ENCODE measurements at places on chromosomes 5 and 9.

DNA sequence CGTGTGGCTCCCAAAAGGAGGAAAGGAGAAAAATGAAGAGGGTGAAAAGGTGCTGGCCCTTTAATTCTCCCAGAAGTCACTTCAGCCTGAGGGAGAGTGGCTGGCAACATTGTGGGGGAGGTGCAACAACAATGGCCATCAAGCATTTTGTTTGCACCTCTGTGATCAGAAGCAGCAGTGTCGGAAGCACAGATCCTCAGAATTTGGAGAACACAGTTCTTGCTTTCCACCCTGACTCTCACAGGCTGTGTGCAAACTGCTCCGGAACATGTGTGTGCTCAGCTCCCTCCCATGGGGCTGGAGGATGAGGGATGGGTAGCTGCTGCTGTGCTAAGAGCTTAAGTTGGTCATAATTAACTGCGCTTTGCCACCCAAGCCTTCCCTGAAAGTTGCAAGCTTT, 127.1 kb downstream of the DPYSL3 start:
- no peak for DNase-seq

- no peak for DNase-seq
These were observed 1425.4 kb downstream of the FOXD4L5 start for GRCh38 chr9:63859475-63860215.

GRCh38 chr5:58871648-58872242, 288.9 kb downstream of the RAB3C start:
- peak; percentile 33 for DNase-seq

GRCh38 chr5:4758550-4758949, 381.6 kb upstream of the ADAMTS16 start:
- no peak for DNase-seq

All from inflammatory macrophage treated with lipopolysaccharide for 4 hours (primary cell).